Osteocyte (in vitro differentiated cells): ENCODE measurements at places on chromosomes 2 and 18. TPM values are rescaled to one million over a fixed set of nuclear protein-coding genes. Genes with fewer than 3 reads are reported as not detected.

- peaks cover 4% of the 10 kb centered on the region for H3K4me1 ChIP-seq
- no peak for DNase-seq
- peaks cover 51% of the 10 kb centered on the region for H3K27me3 ChIP-seq
- no peak overlapping the region for H3K4me3 ChIP-seq
Measured at GRCh38 chr2:101988541-101988940, 3.2 kb upstream of the IL1R2 start.

DNA sequence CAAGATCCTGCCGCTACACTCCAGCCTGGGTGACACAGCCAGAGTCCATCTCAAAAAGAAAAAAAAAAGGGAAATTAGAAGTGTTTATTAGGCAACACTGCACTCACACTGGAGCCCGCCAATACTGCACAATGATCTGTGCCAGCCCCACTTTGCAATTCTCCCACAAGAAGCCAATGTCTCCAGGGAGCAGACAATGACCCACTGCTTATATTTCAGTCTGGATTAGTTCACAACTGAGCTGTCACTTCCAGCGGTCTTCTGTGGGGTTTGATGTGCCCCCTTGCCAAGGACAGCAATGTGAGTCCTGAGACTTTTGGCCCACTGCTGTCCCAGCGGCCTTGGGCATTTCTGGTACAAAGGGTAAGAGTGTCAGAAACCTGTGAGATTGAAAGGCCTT lies 85.6 kb upstream of the PPM1B start:
- no peaks in the 10 kb centered on the region for H3K36me3 ChIP-seq
- no peaks in the 10 kb centered on the region for H3K27me3 ChIP-seq
- peaks cover 7% of the 10 kb centered on the region for H3K4me1 ChIP-seq
- no peak overlapping the region for H3K4me3 ChIP-seq
- no peak for DNase-seq
- H3K27ac ChIP-seq, result no peak overlapping the region

GRCh38 chr2:160828076-160828475 lies 332.2 kb upstream of the TANK start:
- H3K4me3 ChIP-seq, result no peak overlapping the region
- H3K27me3 ChIP-seq, result no peaks in the 10 kb centered on the region
- DNase-seq, result no peak
- no peaks in the 10 kb centered on the region for H3K4me1 ChIP-seq
- no peak overlapping the region for H3K27ac ChIP-seq
- peaks cover 27% of the 10 kb centered on the region for H3K36me3 ChIP-seq

Gene IL1B
- not detected in 2 replicates for total RNA-seq
